Prostate gland (tissue), 2 donors: ENCODE measurements at places on chromosomes 5 and 9.

DNA sequence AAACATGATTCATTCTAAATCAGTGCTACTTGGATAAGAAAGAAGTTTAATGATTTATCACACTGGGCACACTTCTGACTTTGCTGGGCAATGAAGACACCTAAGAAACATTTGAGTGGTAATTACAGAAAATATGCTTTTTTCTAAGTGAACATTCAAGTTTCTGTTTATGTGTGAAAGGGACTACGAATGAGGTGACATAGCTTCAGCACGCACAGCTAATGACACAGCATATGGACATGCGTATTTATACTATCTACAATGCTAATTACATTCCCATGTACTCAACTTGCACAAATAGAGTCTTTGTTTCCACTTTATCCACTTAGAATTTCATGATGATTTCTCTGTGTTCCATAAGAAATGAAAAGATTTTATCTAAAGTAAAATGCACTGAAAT lies 40.6 kb downstream of the FREM1 start:
- H3K36me3 ChIP-seq: no peaks in the 10 kb centered on the region
- no peaks in the 10 kb centered on the region for H3K27me3 ChIP-seq
- H3K27ac ChIP-seq: no peak overlapping the region
- no peak for DNase-seq
- no peak overlapping the region for H3K4me3 ChIP-seq

GRCh38 chr9:135328485-135329417 lies 150.8 kb upstream of the PPP1R26 start:
- H3K36me3 ChIP-seq: no peaks in the 10 kb centered on the region
- H3K27ac ChIP-seq: no peak overlapping the region
- DNase-seq: no peak

GRCh38 chr9:111922324-111923013 lies 25.9 kb downstream of the UGCG start:
- no peaks in the 10 kb centered on the region for H3K27me3 ChIP-seq
- no peak overlapping the region for H3K27ac ChIP-seq
- H3K4me3 ChIP-seq: no peak overlapping the region
- H3K4me1 ChIP-seq: no peaks in the 10 kb centered on the region
- no peak for DNase-seq

DNA sequence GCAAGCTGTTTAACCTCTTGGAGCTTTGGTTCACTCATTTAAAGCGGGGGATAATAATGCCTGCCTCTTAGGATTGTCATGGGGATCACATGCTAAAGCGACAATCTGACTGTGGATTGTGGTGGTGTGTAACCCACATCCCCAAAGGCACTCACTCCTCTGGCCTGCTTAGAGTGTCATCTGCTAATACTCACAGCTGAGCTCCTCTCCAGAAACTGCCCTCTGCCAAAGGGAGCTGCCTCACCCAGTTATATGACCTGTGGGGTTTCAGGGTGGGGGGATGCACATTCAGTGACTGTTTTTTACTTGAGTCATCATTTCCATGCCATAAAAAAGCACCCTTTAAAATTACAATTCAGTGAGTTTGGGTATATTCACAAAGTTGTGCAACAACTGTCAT lies 110.0 kb upstream of the SPOCK1 start:
- peaks cover 3% of the 10 kb centered on the region for H3K4me1 ChIP-seq
- H3K36me3 ChIP-seq: no peaks in the 10 kb centered on the region
- H3K27me3 ChIP-seq: no peaks in the 10 kb centered on the region
- no peak overlapping the region for H3K4me3 ChIP-seq
- no peak for DNase-seq

DNA sequence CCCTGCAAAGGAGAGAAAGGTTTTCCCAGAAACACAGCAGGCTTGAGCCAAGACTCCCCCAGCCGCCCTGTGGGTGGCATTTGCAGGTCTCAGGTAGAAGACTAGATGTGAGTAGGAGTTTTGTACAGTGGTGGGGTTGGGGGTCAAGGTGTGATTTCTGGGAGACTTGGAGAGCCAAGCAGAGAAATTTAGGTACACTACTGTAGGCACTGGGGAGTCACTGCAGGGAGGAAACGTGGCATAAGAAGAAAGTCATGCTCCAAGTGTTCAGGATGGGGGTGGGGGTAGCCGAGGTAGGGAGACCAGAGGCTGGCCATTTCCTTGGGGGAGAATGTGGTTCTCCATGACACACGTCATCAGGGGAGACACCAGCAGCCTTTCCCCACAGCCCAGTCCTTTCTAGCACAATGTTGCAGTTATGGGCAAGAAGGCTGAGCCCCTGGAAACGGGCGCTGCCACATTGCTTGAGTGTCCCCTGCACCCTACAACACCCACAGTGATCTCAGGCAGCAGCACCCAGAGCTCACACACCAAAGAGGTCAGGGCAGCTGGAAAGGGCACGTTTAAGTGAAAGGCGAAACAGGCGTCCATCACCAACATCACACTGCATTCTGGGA lies 210.5 kb downstream of the FSTL4 start:
- DNase-seq: no peak
- no peaks in the 10 kb centered on the region for H3K36me3 ChIP-seq
- H3K27ac ChIP-seq: no peak overlapping the region
- H3K4me3 ChIP-seq: no peak overlapping the region

DNA sequence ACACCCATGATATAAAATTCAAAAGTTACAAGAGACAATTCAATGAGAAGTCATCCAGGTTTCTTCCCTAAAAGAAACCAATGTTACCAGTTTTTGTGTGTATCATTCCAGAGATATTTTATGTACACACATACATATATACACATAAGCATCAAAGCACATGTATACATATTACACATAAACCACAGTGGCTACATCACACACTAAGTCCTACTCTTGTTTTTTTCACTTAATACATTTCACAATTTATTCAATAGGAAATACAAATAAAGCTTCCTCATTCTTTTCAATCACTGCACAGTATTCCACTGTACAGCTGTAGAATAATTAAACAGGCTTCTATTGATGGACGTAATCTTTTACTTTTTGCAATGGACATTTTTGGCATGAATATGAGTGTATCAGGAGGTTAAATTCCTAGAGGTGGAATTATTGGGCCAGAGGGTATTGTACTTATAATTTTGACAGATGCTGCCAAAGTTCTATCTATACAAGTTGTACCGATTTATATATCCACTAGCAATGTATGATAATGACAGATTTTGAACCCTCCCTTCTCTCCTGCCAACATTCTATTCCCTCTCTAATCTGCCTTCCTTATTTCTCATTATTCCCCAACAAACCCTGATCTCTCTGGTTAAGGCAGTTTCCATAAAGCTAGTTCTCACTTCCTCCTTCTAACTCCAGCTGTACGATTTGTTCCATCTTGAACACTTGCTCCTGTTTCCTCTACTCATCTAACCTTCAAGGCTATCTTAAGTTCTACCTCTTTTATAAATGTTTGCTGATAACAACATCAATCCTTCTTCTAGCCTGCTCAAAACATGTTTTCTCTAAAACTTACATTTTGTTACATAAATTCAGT lies 35.2 kb downstream of the MRPS27 start:
- no peak overlapping the region for H3K4me3 ChIP-seq
- H3K27me3 ChIP-seq: no peaks in the 10 kb centered on the region
- H3K4me1 ChIP-seq: no peaks in the 10 kb centered on the region

GRCh38 chr9:127943731-127944144 lies 6.1 kb upstream of the DPM2 start:
- H3K4me1 ChIP-seq: no peaks in the 10 kb centered on the region
- DNase-seq: peak; percentile 78
- no peak overlapping the region for H3K4me3 ChIP-seq
- no peak overlapping the region for H3K27ac ChIP-seq

GRCh38 chr5:143176048-143176447 lies 227.4 kb downstream of the NR3C1 start:
- H3K36me3 ChIP-seq: no peaks in the 10 kb centered on the region
- H3K4me1 ChIP-seq: no peaks in the 10 kb centered on the region
- no peaks in the 10 kb centered on the region for H3K27me3 ChIP-seq
- DNase-seq: no peak
- H3K4me3 ChIP-seq: no peak overlapping the region
- no peak overlapping the region for H3K27ac ChIP-seq

- no peaks in the 10 kb centered on the region for H3K36me3 ChIP-seq
- H3K27me3 ChIP-seq: no peaks in the 10 kb centered on the region
- DNase-seq: no peak
- no peak overlapping the region for H3K4me3 ChIP-seq
Observed at GRCh38 chr9:121672986-121673385, 21.6 kb downstream of the DAB2IP start.

- no peak overlapping the region for H3K4me3 ChIP-seq
- no peak for DNase-seq
- peak overlapping the region; percentile 24 for H3K27ac ChIP-seq
- H3K4me1 ChIP-seq: no peaks in the 10 kb centered on the region
- H3K36me3 ChIP-seq: no peaks in the 10 kb centered on the region
Observed at GRCh38 chr9:5510989-5511388, 658 bp downstream of the PDCD1LG2 start.

DNA sequence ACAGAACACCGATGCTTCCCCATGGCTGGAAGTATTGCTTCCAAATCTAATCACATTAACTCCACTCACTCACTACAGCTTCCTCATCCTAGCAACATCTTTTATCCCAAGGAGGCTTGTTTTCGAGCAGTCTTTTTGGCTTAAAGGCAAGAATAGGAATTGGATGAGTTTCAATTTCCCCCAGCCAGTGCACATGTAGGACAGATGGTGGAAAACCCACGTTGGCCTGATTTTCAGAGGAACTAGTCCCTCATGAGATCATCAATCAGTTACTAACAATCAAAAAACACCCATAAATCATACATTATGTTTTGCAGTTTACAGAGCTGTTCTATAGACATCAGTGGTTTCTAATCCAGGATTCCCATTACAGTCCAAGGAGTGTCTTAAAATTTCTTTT lies 48.5 kb upstream of the AGXT2 start:
- DNase-seq: no peak
- no peaks in the 10 kb centered on the region for H3K36me3 ChIP-seq
- no peaks in the 10 kb centered on the region for H3K4me1 ChIP-seq
- no peak overlapping the region for H3K27ac ChIP-seq
- H3K4me3 ChIP-seq: no peak overlapping the region

GRCh38 chr9:109335929-109336328 lies 15.1 kb upstream of the EPB41L4B start:
- no peaks in the 10 kb centered on the region for H3K36me3 ChIP-seq
- H3K27ac ChIP-seq: no peak overlapping the region
- no peak for DNase-seq
- no peaks in the 10 kb centered on the region for H3K27me3 ChIP-seq
- H3K4me3 ChIP-seq: no peak overlapping the region

- DNase-seq: no peak
- no peak overlapping the region for H3K27ac ChIP-seq
- no peaks in the 10 kb centered on the region for H3K27me3 ChIP-seq
- H3K4me1 ChIP-seq: no peaks in the 10 kb centered on the region
Observed at GRCh38 chr9:7161469-7161868, 403.7 kb downstream of the KDM4C start.

DNA sequence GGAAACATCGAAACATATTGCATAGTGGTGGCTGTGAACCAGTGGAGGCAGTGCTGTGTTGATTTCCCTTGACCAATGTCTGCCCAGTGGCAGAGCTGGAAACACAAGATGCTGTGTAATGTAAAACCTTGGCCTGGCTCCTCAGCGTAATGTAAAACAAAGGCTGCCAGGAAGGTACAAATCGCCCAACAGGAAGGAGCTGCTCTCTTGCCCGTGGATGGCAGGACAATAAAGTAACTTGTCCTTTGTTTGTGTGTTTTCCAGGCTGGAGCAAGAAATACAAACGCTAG lies 143.4 kb downstream of the PALM2AKAP2 start:
- no peak overlapping the region for H3K4me3 ChIP-seq
- no peaks in the 10 kb centered on the region for H3K4me1 ChIP-seq
- H3K36me3 ChIP-seq: no peaks in the 10 kb centered on the region
- peak; percentile 52 for DNase-seq
- no peak overlapping the region for H3K27ac ChIP-seq
- no peaks in the 10 kb centered on the region for H3K27me3 ChIP-seq

DNA sequence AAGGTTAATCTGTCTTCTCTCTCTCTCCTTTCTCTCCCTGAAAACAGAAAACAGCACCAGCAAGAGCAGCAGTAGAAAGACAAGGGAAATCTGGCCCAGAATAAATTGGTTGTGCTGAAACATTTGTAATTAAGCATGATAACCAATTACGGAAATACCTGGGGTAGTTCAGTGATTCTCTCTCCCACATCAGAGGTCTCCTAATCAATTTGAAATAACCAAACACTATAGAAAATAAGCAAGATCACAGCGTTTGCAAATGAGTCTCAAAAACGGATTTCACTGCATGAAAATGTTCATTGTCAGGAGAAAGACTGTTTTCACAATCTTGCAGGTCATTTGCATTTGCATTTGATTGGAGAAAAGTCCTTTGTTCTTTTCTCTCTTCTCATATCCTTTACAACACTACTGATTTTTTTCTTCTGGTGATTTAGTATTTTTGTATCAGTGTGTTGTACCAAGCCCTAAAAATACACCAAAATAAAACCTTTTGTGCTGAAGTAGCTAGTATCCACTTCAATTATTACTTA lies 36.8 kb upstream of the CDH6 start:
- H3K4me1 ChIP-seq: no peaks in the 10 kb centered on the region
- H3K27ac ChIP-seq: no peak overlapping the region
- no peaks in the 10 kb centered on the region for H3K36me3 ChIP-seq
- no peaks in the 10 kb centered on the region for H3K27me3 ChIP-seq
- H3K4me3 ChIP-seq: no peak overlapping the region

DNA sequence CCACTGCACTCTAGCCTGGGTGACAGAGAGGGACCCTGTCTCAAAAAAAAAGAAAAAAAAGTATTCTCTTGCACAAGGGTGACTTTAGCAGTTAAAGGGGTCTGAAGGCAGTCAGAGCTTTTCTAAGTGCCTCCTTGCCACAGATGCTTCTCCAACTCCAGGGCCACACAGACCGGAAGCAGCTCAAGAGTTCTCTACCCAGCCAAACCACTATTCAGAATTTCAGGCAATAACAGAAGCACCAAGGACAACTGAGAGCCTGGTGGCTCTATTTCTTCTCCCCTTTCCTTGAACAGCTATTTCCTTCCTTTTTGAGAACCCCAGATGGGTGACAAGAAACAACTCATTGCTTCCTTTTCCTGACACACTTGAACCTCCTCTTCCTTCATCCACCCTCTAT lies 2.2 kb downstream of the FAM219A start:
- H3K27ac ChIP-seq: no peak overlapping the region
- peaks cover 5% of the 10 kb centered on the region for H3K4me1 ChIP-seq
- no peaks in the 10 kb centered on the region for H3K36me3 ChIP-seq
- no peaks in the 10 kb centered on the region for H3K27me3 ChIP-seq
- no peak for DNase-seq

GRCh38 chr5:105730982-105731381 lies 1939.8 kb downstream of the EFNA5 start:
- no peak overlapping the region for H3K4me3 ChIP-seq
- no peak for DNase-seq
- H3K36me3 ChIP-seq: no peaks in the 10 kb centered on the region
- H3K4me1 ChIP-seq: no peaks in the 10 kb centered on the region
- H3K27me3 ChIP-seq: no peaks in the 10 kb centered on the region

GRCh38 chr9:31486630-31487029 lies 897.8 kb upstream of the ACO1 start:
- no peaks in the 10 kb centered on the region for H3K36me3 ChIP-seq
- H3K27ac ChIP-seq: no peak overlapping the region
- no peaks in the 10 kb centered on the region for H3K27me3 ChIP-seq
- DNase-seq: no peak
- no peak overlapping the region for H3K4me3 ChIP-seq
